ENCODE measurements at places on chromosomes 7 and 10. TPM values are rescaled to one million over a fixed set of nuclear protein-coding genes. Genes with fewer than 3 reads are reported as not detected.

DNA sequence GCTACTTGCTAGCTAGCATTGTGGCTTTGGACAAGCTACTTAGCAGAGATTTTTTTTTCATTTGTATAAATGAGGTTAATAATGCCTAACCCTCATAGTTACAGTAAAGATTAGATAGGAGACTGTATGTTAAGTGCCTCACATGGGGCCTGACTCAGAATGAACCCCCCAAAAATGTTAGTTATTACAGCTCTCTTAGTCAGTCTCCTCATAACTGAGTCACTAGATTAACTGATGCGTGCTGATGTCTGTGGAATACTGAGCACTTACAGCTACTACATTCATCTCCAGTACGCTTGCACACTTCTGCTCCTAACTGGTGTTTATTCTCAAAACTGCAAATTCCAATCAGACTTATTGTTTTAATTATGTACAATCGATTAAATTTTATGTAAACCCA, 315.3 kb downstream of the SNX13 start:
- H3K27ac ChIP-seq: no peak overlapping the region
- no peak overlapping the region for H3K4me3 ChIP-seq
- peaks cover 6% of the 10 kb centered on the region for H3K4me1 ChIP-seq
- DNase-seq: no peak

Gene COBL
- 21.3 TPM for total RNA-seq

Gene SPDYE5
- not detected for total RNA-seq

- no peak for DNase-seq
- H3K27me3 ChIP-seq: no peaks in the 10 kb centered on the region
- H3K36me3 ChIP-seq: peaks cover 8% of the 10 kb centered on the region
- no peak overlapping the region for H3K4me3 ChIP-seq
- H3K27ac ChIP-seq: no peak overlapping the region
Measured at GRCh38 chr10:129533281-129533680, 66.2 kb downstream of the MGMT start.

Gene MKI67
- 48.8 TPM for total RNA-seq

GRCh38 chr7:66399566-66399965, 194.4 kb downstream of the TPST1 start:
- no peak overlapping the region for H3K4me3 ChIP-seq
- DNase-seq: no peak
- no peaks in the 10 kb centered on the region for H3K4me1 ChIP-seq
- H3K27me3 ChIP-seq: no peaks in the 10 kb centered on the region
- peaks cover 26% of the 10 kb centered on the region for H3K36me3 ChIP-seq
- no peak overlapping the region for H3K27ac ChIP-seq

Gene LLCFC1
- total RNA-seq: not detected

DNA sequence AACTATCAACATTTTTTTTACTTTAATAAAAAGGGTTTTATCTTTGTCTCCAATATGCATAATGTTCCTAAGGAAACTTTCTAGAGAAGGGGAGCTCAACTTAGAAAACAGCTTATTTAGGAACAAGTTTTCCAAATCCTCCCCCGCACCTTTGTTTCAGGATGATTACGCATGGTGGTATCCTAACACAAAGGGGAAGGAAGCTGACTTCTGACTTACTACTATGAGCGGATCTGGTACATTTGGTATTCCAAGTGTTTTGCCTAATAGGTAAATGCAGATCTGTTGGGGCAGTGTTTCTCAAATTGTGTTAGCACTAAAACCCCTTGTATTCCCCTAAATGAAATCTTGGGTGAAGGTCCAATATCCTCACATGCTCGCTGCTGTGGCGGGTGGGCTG, 229.3 kb upstream of the KLF14 start:
- no peaks in the 10 kb centered on the region for H3K36me3 ChIP-seq
- H3K27ac ChIP-seq: no peak overlapping the region
- DNase-seq: no peak
- H3K4me3 ChIP-seq: no peak overlapping the region
- H3K27me3 ChIP-seq: no peaks in the 10 kb centered on the region

DNA sequence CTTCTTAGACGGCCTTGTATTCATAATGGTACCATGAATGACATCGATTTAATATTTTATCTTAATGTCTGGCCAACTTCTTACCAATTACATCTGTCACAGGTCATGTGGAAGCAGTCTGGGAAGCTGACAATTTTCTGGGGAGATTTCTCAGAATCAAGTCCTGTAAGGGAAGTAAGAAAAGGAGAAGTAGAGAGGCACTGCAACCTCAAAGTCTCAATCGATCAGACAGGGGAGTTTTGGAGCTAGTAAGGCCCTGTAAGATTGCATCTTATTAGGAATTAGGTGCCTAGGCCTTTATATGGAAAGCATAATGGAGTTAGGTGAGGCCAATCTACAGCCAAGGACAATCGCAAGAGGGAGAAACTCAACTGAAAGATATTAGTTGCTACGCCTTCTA, 694.6 kb upstream of the SORCS1 start:
- H3K4me3 ChIP-seq: no peak overlapping the region
- H3K27me3 ChIP-seq: no peaks in the 10 kb centered on the region
- H3K4me1 ChIP-seq: no peaks in the 10 kb centered on the region
- no peak overlapping the region for H3K27ac ChIP-seq

Gene ZNF775
- 10.8 TPM for total RNA-seq

Gene GLI3
- total RNA-seq: 9.0 TPM

Gene RNF32
- total RNA-seq: 1.6 TPM

GRCh38 chr7:72092769-72093168, 319.4 kb downstream of the CALN1 start:
- no peak overlapping the region for H3K27ac ChIP-seq
- H3K4me1 ChIP-seq: peaks cover 2% of the 10 kb centered on the region
- H3K4me3 ChIP-seq: no peak overlapping the region
- peaks cover 3% of the 10 kb centered on the region for H3K36me3 ChIP-seq
- no peak for DNase-seq

Gene PCLO
- total RNA-seq: 11.9 TPM

Gene TFEC
- not detected for total RNA-seq

Gene CHST3
- total RNA-seq: 12.9 TPM
